ENCODE measurements at places on chromosomes 11 and 22. TPM values are rescaled to one million over a fixed set of nuclear protein-coding genes. Genes with fewer than 3 reads are reported as not detected.

GRCh38 chr11:121936370-121936769 lies 179.6 kb downstream of the BLID start:
- H3K4me3 ChIP-seq = no peak overlapping the region
- H3K27me3 ChIP-seq = no peaks in the 10 kb centered on the region
- DNase-seq = no peak
- H3K4me1 ChIP-seq = peaks cover 34% of the 10 kb centered on the region
- H3K27ac ChIP-seq = peak overlapping the region; percentile 64

GRCh38 chr11:133026952-133027351 lies 505.3 kb downstream of the OPCML start:
- H3K36me3 ChIP-seq = no peaks in the 10 kb centered on the region
- DNase-seq = no peak
- no peaks in the 10 kb centered on the region for H3K4me1 ChIP-seq
- H3K27ac ChIP-seq = no peak overlapping the region
- H3K4me3 ChIP-seq = no peak overlapping the region
- H3K27me3 ChIP-seq = no peaks in the 10 kb centered on the region

DNA sequence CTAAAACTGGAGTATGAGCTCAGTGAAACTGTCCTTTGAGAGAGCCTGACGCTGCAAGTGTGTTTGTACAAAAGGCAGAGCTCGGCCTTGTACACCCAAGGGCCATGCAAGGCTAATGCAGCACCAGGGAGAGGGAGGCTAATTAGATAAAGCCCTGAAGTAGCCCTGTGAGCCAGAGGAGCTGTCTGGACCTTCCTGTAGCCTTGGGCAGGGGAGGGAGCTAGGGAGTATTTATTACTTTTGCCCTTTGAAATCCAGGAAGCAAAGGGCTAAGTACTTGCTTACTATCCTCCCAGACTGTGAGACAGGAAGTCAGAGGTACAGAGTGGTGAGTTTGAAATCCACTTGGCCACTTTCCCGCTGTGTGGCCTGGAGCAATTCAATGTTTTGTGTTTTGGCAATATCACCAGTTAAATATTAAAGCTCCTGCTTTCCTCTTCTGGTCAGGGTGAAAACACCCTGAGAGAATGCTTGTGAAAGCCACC lies 10.2 kb upstream of the LDHA start:
- H3K4me1 ChIP-seq = peaks cover 27% of the 10 kb centered on the region
- H3K27me3 ChIP-seq = no peaks in the 10 kb centered on the region
- peak overlapping the region; percentile 98 for H3K27ac ChIP-seq
- peak; percentile 93 for DNase-seq

DNA sequence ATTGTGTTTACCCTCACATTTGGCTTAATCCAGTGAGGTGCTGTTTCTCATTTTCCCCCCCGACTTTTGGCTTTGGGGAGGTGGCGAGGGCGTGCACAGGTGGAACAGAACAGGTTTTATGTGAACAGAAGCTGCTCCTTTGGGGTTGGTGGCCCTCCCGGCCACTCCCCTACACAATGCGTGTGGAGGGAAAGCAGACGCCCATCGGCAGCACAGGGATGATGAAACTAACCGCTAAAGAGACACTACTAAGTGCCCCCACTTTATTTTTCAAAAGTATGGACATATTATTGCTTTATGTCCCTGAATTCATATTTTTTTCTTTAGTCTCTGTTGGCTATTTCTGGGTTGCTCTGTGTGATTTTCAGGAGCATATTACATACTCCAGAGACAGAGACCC lies 160.9 kb downstream of the ENTHD1 start:
- no peak overlapping the region for H3K27ac ChIP-seq
- H3K27me3 ChIP-seq = peaks cover 36% of the 10 kb centered on the region
- no peaks in the 10 kb centered on the region for H3K4me1 ChIP-seq
- DNase-seq = peak; percentile 35
- no peak overlapping the region for H3K4me3 ChIP-seq

DNA sequence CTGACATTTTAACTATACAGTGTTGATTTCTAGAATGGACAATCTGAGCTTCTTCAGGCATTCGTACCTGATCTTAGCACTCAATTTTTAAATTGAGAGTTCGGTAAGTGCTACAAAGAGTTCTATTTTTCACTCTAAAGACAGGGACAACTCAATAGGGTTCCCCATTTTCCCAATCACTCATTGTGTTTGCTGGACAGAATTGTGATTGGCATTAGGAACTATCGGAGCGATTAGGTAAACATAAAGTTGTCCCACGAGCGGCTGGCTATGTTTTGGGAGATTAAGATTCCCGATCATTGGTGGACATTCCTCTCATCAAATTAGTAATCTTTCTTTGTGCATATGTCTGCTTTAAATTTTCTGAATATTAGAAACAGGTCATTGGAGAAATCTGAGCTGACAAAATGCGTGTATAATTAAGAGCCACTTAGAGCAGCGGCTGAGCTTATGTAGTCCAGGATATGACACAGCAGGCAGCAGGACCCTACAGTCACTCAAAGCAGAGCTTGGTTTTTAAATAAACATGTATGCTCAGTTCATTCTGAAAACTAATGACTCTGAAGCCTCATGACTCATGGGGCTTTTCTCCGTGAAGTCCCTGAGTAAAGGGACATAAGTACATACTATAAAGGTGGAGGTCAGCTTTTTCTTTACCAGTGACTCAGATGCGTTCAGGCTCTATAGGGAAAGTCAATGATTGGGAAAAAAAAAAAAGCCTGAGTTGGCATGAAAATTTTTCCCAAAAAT lies 109.4 kb downstream of the GRIA4 start:
- DNase-seq = no peak
- H3K27ac ChIP-seq = no peak overlapping the region
- no peak overlapping the region for H3K4me3 ChIP-seq
- no peaks in the 10 kb centered on the region for H3K36me3 ChIP-seq

DNA sequence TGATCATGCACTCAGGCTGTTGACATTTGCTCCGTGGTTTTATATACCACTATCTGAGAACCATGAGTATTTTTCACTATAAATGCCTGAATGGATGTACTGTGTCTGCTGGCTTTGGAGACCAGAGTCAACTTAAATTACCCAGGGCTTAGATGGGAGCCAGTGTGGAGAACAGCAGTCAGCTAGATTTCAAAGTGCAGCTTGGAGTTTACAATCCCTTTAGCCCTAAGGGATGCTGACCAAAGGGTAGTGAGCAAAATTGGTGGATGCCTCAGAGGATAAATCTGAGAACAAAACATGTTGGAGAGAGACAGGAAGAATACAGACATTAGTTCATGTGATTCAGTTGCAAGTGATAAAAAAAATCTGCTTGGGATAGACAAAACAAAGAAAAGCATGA lies 327.5 kb downstream of the C11orf87 start:
- no peaks in the 10 kb centered on the region for H3K4me1 ChIP-seq
- H3K36me3 ChIP-seq = no peaks in the 10 kb centered on the region
- no peak overlapping the region for H3K4me3 ChIP-seq
- no peaks in the 10 kb centered on the region for H3K27me3 ChIP-seq
- H3K27ac ChIP-seq = no peak overlapping the region
- no peak for DNase-seq

VWA5A gene
- 12.3 TPM for total RNA-seq

- no peak overlapping the region for H3K27ac ChIP-seq
- no peaks in the 10 kb centered on the region for H3K4me1 ChIP-seq
- no peaks in the 10 kb centered on the region for H3K27me3 ChIP-seq
- H3K36me3 ChIP-seq = no peaks in the 10 kb centered on the region
- no peak overlapping the region for H3K4me3 ChIP-seq
- DNase-seq = no peak
Observed at GRCh38 chr11:132284048-132284447, 913.6 kb downstream of the NTM start.

DNA sequence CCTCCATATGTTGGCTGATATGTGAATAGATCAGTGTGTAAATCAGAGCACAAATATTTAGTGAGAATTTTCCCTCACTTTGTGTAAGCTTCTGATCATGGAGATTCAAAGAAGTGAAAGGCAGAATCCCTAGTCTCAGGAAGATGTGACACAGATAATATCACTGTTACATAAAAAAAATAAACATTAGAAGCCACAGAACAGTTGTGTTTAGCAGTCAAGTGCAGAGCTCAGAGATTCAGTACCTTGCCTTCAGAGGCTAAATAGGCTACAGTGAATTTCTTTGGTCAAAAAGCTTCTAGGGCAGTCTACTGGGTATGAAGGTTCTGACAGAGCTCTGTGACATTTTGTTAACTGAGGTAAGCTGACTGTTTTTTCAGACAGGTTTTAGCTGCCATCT lies 591.5 kb downstream of the METTL15 start:
- no peaks in the 10 kb centered on the region for H3K36me3 ChIP-seq
- H3K27me3 ChIP-seq = no peaks in the 10 kb centered on the region
- H3K4me3 ChIP-seq = no peak overlapping the region
- no peak overlapping the region for H3K27ac ChIP-seq
- DNase-seq = no peak
- peaks cover 8% of the 10 kb centered on the region for H3K4me1 ChIP-seq

DNA sequence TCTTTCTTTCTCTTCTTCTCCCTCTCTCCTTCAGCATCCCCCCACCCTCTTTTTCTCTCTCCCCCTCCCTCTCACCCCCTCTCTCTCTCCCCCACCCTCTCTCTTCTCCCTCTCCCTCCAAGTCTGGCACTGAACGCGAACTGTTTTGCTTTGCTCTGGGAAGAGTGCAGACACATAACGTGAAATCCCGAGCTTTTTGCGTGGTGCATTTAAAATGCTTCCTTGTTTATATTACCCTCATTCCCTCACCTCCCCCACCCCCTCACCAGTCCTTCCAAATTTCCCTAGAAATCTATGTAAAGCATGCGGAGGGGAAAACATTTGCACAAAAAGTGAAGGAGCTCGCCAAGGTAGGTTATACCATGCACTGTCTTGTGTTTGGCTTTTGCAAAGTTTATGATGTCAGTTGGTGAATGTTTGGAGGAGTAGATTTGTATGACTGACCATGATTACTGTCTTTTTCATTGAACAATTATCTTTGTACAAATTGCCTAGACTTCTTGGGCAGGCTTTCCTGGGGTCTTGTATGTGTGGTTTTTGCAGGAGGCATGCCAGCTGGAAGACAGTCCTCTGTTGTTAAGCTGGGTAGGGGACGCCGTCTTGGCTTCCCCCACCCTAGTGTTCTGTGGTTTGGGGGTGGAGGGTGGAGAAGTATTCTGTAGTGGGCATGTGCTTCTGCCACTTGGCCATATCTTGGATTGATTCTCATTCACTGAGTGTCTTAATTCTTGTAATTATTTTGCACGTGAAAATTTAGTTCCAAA lies 123.7 kb upstream of the HSD17B12 start:
- H3K4me1 ChIP-seq = peaks cover 4% of the 10 kb centered on the region
- no peak overlapping the region for H3K4me3 ChIP-seq
- H3K27me3 ChIP-seq = peaks cover 86% of the 10 kb centered on the region
- H3K36me3 ChIP-seq = no peaks in the 10 kb centered on the region
- H3K27ac ChIP-seq = no peak overlapping the region

APOL5 gene
- total RNA-seq = not detected

DNA sequence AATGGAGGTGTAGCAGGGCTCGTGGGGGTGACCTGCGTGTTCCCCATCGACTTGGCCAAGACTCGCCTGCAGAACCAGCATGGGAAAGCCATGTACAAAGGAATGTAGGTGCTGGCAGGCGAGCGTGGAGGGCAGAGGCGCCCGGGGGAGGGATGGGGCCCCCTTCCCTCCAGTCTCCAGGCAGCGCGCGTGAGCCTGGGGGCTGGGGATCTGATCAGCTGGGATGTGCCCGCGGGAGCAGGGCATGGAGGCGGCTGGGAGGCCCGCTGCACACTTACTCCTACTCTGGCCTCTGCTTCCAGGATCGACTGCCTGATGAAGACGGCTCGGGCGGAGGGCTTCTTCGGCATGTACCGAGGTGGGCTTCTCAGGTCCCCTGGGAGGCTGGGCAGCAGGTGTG lies 17.8 kb downstream of the SLC25A18 start:
- DNase-seq = no peak
- H3K27ac ChIP-seq = no peak overlapping the region
- no peak overlapping the region for H3K4me3 ChIP-seq
- no peaks in the 10 kb centered on the region for H3K27me3 ChIP-seq
- no peaks in the 10 kb centered on the region for H3K36me3 ChIP-seq

DNA sequence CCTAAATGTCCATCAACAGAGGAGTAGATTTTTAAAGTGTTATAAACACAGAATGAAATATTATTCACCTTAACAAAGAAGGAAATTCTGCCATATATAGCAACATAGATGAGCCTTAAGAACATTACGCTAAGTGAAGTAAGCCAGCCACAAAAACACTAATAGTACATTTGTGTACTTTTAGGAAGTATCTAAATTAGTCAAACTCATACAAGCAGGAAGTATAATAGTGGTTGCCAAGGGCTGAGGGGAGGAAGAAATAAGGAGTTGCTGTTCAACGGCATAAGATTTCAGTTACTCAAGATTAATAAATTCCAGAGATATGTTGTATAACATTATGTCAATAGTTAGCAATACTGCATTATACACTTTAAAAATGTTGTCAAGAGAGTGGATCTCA lies 181.7 kb upstream of the ZC3H12C start:
- H3K27me3 ChIP-seq = no peaks in the 10 kb centered on the region
- peaks cover 9% of the 10 kb centered on the region for H3K4me1 ChIP-seq
- H3K4me3 ChIP-seq = no peak overlapping the region
- H3K36me3 ChIP-seq = no peaks in the 10 kb centered on the region

TRIM49 gene
- total RNA-seq = not detected

OR8D1 gene
- not detected for total RNA-seq

DNA sequence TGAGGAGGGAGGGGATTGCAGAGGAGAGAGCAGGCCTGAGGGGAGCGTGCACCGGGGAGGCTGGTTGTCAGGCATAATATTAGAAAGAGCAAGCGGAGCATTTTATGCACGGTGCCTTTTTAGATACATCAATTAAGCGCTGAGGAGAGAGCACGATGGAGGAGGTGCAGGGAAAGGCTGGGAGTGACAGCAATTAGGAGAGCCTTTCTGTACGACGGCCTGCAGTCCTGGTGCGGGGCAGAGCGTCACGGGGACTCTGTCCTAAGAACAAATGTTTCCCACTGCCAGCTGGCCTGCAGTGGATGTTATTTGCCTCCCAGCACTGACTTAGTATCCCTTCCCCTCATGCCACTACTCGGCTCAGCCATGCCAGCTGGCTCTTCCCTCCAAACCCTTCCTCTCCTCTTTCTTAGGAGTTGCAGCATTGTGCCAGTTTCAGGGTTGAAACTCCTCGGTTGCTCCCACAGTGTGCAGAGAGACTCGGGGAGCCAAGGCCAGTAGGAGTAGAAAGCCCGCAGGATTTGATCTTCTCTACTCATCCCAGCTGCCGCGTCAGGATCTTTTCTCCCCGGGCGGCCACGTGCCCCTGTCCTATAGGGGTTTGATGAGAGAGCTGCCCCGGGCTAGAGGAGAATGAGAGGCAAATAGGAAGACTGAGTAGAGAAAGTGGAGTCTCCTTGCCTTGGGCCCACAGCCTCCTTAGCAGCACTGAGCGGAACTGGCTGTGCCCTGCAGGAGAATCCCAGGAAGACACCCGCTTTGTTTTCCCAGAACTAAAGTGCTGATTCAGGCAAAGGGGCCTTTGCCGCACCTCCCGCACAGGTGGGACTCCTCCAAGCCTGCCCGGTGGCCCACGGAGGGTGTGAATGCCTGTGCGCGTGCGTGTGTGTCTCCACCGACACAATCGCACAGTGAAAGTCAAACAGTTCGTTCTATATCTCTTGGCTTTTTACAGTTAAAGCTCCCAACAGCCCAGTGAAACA lies 875.3 kb downstream of the NTM start:
- H3K4me3 ChIP-seq = no peak overlapping the region
- H3K27me3 ChIP-seq = no peaks in the 10 kb centered on the region
- H3K27ac ChIP-seq = no peak overlapping the region

- no peak overlapping the region for H3K4me3 ChIP-seq
- no peak for DNase-seq
- H3K27ac ChIP-seq = no peak overlapping the region
- no peaks in the 10 kb centered on the region for H3K36me3 ChIP-seq
Observed at GRCh38 chr11:26420331-26420730, 88.4 kb downstream of the ANO3 start.

IL18 gene
- 0.59 TPM for total RNA-seq

SCGB1A1 gene
- total RNA-seq = not detected

BACE1 gene
- total RNA-seq = 45.6 TPM

Measured in osteoblast (primary cell).